ENCODE measurements at places on chromosomes 11 and 22.

- DNase-seq: no peak
Observed at GRCh38 chr11:69708736-69709401, 5.0 kb upstream of the FGF19 start.

DNA sequence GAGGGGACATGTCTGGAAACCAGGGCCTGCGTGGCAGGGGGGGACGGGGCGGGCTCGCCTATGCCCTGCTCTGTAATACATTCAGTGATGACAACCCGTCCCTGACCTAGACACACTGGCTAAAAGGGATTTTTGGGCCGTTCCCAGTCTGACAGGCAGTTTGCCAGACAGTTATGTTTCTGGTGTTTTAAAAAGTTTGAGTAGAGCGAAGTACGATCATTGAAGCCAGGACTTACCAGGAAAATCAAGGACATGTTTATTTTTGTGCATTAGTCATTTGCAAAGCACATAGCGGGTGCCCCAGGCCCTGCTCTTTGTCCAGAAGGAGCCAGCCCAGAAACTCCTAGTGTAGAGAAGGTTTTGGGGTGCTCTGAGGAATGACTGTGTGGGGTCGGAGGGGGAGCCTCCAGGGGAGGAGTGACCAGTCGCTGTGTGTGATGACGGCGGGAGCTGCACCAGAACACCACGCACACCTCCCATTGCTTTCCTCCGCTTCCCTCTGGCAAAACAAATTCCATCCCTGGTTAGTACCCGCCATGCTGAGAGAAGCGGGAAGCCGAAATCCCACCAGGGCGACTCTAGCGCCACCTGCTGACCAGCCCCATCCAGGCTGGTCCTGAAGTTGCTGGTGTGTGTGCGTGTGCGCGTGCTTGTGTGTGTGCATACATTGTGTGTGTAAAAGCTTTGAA lies 50.8 kb downstream of the FBLN1 start:
- DNase-seq: peak; percentile 88

- no peak for DNase-seq
Observed at GRCh38 chr11:115244758-115245157, 259.5 kb downstream of the CADM1 start.

- no peak for DNase-seq
Observed at GRCh38 chr22:46428602-46429324, 93.2 kb downstream of the TRMU start.

DNA sequence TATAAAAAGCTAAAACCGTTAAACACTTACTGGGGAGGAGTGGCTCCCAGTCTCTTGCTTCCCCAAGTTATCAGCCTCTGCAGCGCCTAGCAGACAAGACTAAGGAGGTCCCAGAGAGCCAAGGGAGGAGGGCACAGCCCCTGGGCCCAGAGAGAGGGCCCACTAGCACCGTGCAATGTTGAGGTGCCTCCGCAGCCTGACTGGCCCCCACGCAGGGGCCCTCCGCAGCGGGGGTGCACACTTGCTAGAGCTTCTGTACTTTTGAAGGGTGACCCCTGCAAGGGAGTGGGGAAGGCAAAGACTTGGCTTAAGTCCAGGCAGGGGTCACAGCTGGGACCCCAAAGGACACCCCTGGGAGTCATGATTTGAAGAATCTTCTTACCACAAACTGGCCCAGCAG lies 98.0 kb downstream of the ADAMTS15 start:
- DNase-seq: no peak

GRCh38 chr11:11292839-11293238 lies 60.2 kb downstream of the CSNK2A3 start:
- DNase-seq: no peak

- no peak for DNase-seq
Observed at GRCh38 chr11:73210916-73211667, 7.0 kb upstream of the P2RY2 start.

DNA sequence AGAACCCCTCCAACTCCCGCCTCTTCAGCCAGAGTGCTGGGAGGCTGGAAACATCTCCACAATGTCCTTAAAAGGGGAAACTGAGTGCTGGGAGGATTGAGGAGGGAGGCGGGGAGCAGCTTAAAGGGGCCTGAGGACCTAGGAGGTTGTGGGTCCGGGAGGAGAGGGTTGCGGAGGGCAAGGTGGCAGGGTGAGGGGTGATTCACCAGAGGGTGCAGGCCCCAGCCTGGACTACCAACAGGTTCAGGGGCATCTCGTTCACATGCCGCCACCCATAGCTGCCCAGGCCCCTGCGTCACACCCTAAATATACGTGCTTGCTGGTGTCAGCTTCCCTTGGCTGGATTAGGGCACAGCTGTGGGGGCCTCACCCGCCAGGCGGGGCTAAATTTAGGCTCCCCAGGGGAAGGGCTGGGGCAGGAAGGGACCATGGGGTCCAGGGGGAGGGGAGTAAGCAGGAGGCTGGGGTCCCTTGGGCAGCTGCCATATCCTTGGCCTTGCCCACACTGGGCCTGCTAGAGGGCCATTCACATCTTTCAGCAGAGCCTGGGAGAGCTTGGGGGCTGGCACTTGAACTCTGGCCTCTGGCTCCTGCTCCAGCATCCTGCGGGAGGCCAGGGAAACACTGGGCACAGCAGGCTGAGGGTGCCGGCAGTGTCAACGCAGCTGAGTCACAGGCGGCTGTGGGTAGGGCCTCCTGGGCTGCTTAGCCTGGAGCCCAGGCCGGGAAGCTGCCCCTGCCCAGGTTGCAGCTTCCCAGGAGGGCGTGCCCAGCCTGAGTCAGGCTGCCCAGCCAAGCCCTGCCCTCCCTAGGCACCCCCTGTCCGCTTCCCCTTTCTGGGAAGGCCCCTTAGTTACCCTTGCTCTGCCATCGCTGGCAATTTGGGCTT lies 1.3 kb downstream of the EHBP1L1 start:
- DNase-seq: peak; percentile 43

- peak; percentile 40 for DNase-seq
Observed at GRCh38 chr11:35539256-35539655, 13.8 kb upstream of the PAMR1 start.

DNA sequence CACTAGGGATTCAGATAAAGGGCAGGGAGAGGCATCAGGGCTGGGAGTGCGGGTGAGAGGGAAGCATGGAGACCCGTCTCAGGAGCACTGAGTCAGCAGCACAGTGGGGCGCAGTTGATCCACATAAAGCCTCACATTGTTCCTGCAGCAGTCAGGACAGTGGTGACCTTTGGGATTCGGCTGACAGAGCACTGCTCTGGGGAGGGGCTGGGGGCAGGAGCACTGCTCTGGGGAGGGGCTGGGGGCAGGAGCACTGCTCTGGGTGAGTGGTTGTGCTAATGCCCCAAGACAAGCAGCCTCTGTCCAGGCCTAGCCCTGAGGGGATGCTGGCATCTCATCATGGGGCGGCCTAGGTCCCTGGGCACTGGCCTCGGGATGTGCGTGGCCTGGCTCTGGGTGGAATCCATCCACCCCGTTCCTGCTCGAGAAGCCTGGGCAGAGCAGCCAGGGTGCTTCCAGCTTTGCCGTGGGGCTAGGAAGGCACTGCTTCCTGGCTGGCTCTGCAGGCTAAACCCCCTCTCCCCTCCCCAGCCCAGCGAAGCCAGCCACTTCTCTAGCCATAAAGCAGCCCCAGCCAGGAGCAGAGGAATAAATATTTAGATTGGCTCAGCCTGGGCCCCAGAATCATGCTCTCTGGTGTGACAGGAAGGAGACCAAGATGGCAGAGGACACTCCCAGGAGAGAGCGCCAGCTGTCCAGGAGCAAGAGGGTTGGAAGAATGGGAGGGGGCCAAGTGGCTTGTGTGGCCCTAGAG lies 7.3 kb downstream of the OAF start:
- DNase-seq: no peak

- DNase-seq: no peak
Observed at GRCh38 chr11:80613655-80614054, 1172.8 kb upstream of the TENM4 start.

GRCh38 chr11:67999704-68000103 lies 4.2 kb downstream of the UNC93B1 start:
- no peak for DNase-seq

GRCh38 chr11:12414611-12415010 lies 37.2 kb downstream of the PARVA start:
- no peak for DNase-seq

GRCh38 chr22:17773606-17774205 lies 563 bp downstream of the BID start:
- DNase-seq: peak; percentile 18

DNA sequence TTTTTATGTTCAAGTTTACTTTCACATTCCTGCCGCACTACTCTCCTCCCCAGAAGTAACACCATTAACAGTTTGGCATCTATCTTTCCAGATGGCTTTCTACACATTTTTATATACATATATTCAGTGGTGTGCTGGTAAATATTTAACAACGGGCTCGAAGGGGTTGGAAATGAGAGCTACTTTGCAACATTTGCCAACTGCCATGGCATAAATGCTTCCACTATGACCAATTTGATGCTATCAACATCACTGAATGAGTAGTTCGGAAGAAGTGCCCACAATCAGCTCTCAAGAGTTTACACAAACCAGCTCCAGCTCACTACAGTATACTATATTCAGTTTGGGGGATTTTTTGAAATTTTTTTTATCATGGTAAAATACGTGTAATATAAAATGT lies 55.2 kb downstream of the RELT start:
- no peak for DNase-seq

DNA sequence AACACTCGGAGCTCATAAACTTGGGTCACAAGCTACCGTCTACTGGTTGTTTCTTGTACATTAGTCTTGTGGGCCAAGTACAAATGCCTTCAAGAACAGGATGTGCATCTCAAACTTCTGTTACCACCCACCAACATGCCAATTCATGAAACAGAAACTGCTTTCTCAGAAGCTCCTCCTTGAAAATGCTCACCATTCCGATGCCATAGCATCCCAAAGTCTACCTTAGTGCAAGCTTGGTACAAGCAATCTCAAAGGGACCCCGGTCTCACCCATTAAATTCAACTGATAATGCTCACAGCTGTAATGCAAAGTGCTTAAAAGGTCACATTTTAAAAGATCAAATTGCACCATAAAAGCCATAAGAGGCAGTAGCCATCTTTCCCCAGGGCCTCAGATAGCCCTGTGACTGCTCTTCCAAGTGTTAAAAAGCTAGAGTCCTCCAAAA lies 31.8 kb upstream of the CCDC34 start:
- DNase-seq: no peak

GRCh38 chr11:68287419-68287818 lies 15.6 kb upstream of the C11orf24 start:
- DNase-seq: no peak

- no peak for DNase-seq
Observed at GRCh38 chr11:113991718-113992458, 17.0 kb downstream of the HTR3A start.

DNA sequence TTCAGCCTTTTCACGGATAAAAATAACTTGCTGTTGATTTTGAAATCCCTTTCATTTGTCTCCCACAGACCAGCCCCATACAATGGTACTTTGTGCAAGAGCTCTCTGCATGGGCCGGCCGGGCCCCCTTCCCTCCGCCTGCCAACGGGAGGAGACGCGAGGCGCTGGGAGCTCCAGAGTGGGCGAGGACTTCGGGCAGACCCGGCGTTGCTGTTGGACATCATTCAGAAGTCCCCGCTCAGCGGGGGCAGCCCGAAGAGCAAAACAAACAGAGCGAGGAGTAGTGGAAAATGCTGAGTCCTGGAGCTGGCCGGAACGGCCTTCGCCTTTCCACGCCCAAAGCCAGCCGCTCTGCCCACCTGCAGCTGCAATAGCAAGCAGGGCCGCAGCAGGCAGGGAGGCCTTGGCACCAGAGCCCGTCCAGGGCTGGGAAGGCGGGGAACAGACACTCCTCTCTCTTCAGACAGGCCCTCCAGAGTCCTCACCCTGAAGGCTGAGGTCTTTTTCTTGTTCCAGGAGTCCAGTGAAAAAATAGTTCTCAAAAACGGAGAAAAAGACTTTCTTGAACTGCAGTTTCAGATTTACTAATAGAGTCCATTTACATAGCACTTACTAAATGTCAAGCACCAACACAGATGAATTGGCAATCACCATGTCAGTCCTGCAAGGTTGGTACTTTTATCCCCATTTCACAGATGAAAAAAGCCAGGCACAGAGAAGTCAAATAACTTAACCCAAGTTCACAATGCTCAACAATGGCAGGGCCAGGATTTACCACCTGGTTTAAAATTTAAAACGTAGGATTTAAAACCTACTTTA lies 135.5 kb downstream of the ETS1 start:
- DNase-seq: no peak

- DNase-seq: no peak
Observed at GRCh38 chr11:119828819-119829218, 99.8 kb upstream of the NECTIN1 start.

GRCh38 chr11:115421352-115421991 lies 82.7 kb downstream of the CADM1 start:
- DNase-seq: no peak

- DNase-seq: peak; percentile 22
Observed at GRCh38 chr11:77019976-77020595, 14.1 kb upstream of the B3GNT6 start.

DNA sequence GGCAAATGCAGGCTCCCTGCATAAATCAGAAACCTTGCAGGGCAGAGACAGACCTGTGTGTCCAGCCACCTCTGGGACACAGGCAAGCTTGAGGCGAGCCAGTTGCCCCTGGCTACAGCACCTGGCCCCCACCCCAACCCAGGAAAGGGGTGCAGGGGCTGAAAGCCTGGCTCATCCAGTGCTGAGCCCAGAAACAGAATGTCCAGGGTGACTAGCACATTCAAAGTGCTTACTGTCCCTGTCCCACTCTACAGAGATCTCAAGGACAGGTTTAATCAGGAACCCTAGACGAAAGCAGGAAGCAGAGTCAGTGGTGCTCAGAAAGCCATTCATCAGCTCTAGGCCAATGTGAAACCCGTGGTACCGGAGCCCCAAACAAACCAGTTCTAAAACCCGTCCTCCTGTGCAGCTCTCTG lies 31.9 kb downstream of the PLEKHA7 start:
- DNase-seq: no peak

DNA sequence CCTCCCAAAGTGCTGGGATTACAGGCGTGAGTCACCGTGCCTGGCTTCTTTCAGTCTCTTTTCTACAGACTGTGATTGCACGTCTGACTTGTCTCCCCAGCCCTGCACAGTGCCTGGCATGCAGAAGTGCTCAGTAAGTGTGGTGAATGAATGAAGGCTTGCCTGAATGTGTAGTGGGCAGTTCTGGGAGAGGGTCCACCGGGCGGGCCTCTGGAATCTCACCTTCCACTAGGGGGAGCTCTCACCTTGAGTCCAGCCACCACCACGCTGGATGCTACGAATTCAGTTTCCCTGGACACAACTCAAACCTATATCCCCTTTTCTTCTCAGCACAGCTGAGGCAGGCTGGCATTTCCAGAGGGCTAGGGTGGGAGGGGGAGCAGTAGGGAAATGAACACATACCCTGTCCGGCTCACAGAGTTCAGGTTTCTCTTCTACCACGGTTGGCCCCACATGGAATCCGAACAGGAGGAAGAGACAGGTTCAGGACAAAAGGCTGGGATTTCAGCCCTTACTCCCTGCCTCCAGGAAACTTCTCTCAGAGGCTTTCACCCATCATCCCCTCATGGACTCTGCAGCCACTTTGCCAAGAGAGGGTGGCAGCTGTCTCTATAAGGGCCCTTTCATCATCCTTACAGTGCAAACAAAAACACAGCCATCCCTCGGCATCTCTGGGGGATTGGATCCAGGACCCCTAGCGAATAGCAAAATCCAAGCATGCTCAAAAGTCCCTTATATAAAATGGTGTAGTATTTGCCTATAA lies 86.8 kb downstream of the NECTIN1 start:
- DNase-seq: no peak
